ENCODE measurements at places on chromosomes 11 and 22. TPM values are rescaled to one million over a fixed set of nuclear protein-coding genes. Genes with fewer than 3 reads are reported as not detected.
A peak's percentile ranks its signal among the peaks of the same experiment; 100 is the strongest.

Gene DNAJB7
- not detected for total RNA-seq

Gene JAM3
- total RNA-seq: 6.3 TPM

Gene SLC3A2
- total RNA-seq: 219 TPM

Gene SPI1
- total RNA-seq: 4.4 TPM

DNA sequence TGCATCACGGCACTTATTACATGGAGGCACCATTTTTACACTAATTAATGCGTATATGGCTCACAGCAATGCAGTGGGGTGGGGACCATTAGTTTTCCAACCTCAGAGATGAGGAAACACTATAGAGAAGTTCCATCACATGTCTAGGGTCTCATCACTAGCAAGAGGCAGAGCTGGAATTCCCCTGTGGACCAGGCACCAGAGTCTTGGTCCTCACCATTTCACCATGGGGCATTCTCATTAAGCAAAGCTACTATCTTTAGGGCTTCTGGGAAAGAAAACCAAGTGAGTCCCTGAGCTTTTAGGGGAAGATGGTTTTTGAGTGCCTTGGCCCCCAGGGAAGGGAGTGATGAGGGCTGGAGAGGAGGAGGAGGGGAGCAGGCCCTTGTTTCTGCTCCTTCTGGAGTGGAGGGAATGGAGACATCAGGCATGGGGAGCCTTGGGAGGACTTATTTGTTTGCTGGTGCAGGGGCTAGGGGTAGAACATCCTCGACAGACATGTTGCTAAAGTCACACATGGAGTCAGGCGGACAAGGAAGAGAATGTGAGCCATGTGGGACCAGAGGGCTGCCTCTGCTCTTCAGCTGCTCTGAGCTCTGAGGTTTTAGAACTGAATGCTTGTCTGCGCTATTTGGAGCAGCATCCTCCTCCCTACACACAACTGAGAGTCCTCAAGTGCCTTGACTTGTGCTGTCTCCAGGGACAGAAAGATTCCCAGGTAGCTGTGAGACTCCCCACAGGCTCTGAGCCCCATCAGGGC is 40.3 kb upstream of the ZBED5 start:
- DNase-seq: no peak
- no peaks in the 10 kb centered on the region for H3K36me3 ChIP-seq
- H3K4me1 ChIP-seq: peaks cover 69% of the 10 kb centered on the region
- peak overlapping the region; percentile 96 for H3K27ac ChIP-seq

GRCh38 chr11:26158251-26158650 is 173.7 kb upstream of the ANO3 start:
- no peak overlapping the region for H3K27ac ChIP-seq
- H3K36me3 ChIP-seq: no peaks in the 10 kb centered on the region
- no peaks in the 10 kb centered on the region for H3K4me1 ChIP-seq
- H3K4me3 ChIP-seq: no peak overlapping the region
- H3K27me3 ChIP-seq: no peaks in the 10 kb centered on the region

DNA sequence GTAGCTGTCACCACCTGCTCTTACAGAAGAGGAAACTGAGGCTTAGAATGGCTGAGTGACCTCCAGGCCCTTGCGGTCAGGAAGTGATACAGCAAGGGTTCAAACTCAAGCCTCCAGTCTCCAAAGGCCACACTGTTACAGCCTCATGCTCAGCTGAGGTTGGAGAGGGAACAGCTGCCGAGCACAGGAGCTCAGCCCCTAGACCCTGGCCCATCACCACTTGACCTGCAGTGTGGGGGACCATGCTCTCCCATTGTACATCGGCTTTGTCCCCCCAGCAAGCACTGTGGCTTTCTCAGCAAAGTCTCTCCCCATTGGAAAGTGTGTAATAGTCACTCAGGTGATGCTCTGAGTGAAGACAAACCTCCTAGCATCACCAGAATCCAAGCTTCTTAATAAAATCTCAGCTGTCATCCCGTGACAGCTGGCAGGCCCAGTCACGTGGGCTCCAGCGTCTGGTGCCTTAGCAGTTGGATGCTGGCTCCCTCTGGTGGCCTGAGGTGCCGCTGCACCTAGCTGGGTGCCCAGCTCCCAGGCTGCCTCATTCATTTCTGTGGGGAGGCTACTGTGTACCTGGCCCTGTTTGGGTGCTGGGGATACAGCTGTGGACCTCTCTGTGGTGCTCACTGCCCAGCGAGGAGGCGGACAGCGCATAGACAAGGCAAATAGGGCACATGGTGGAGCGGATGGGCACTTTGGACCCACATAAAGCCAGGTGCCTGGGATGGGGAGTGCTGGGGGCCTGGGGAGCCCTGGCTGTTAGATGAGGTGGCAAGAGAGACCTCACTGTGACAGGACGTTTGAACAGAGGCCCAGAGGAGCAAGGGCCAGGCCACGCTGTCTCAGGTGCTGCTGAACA is 19.1 kb upstream of the MYRF start:
- no peaks in the 10 kb centered on the region for H3K27me3 ChIP-seq
- H3K36me3 ChIP-seq: no peaks in the 10 kb centered on the region
- peaks cover 16% of the 10 kb centered on the region for H3K4me1 ChIP-seq
- no peak overlapping the region for H3K4me3 ChIP-seq
- H3K27ac ChIP-seq: peak overlapping the region; percentile 89

DNA sequence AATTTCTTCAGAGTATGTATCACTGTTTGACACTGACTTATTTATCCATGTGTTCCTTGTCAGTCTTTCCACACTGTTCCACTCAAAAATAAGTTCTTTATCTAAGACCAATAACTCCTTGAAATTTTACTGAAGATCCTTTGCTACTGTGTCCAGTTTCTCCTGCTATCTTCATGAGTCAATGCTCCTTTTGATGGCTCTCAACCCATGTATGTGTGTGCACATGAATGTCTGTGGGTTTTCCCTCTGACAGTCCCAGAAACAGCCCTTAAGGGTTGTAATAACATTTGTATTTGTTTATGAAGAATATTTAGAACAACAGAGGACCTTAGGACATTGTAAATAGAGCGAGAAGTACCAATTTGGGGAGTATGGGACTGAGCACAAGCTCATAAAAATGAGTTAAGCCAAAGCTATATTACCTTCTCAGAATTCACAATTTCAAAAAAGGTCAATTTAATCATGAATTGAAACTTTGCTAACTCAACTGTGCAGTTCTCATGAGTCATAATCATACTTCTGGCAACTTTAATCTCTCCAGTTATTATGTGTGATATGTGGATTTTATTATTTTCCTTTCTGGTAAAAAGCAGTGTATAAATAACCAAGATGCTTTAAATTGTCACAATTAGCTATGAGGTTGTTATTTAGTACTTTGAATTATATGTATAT is 533.6 kb downstream of the CNTN5 start:
- H3K4me1 ChIP-seq: no peaks in the 10 kb centered on the region
- H3K27me3 ChIP-seq: no peaks in the 10 kb centered on the region
- DNase-seq: no peak
- H3K36me3 ChIP-seq: no peaks in the 10 kb centered on the region
- no peak overlapping the region for H3K27ac ChIP-seq

GRCh38 chr22:19803736-19804267 is 43.2 kb downstream of the TBX1 start:
- H3K36me3 ChIP-seq: no peaks in the 10 kb centered on the region
- no peak overlapping the region for H3K27ac ChIP-seq
- DNase-seq: no peak
- H3K4me1 ChIP-seq: peaks cover 15% of the 10 kb centered on the region
- no peak overlapping the region for H3K4me3 ChIP-seq

- H3K27ac ChIP-seq: no peak overlapping the region
- no peaks in the 10 kb centered on the region for H3K27me3 ChIP-seq
- no peak overlapping the region for H3K4me3 ChIP-seq
- H3K4me1 ChIP-seq: no peaks in the 10 kb centered on the region
- H3K36me3 ChIP-seq: no peaks in the 10 kb centered on the region
Measured at GRCh38 chr22:49418341-49418894, 409.3 kb downstream of the BRD1 start.

GRCh38 chr22:45226503-45227186 is 14.0 kb downstream of the KIAA0930 start:
- DNase-seq: peak; percentile 20
- H3K27me3 ChIP-seq: no peaks in the 10 kb centered on the region
- H3K27ac ChIP-seq: no peak overlapping the region
- H3K4me1 ChIP-seq: no peaks in the 10 kb centered on the region
- no peak overlapping the region for H3K4me3 ChIP-seq

DNA sequence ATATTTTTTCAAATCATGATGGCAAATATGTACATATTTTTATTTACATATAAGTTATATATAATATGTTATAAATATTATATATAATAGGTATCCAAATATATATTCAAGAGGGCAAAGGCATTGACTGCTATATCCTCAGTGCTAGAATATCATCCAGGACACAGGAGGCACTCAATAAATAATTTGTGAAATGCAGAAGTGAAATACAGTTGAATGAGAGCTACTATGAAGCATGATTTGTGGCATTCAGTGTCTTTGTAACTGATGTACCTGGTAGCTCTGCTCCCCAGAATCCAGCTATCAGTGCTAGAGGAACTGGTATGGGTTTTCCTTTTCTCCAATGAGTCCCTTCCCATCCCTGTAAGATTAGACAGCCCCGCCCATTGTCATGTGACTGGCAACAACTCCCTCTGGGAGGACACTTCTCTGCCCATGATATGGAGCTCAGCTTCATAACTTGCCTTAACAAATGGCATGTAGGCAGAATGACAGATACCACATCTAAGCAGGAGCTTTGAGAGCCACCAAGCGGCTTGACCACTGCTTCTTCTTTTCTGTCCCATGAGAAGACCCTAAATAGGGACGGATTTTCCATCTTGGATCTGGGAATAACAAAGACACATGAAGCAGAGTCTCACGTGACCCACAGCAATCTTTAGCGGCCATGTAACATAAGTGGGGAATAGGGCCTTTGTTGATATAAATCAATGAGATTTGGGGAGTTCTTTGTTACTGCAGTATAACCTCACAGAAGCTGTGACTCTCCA is 10.2 kb upstream of the CD82 start:
- peaks cover 5% of the 10 kb centered on the region for H3K4me1 ChIP-seq
- DNase-seq: no peak
- H3K36me3 ChIP-seq: no peaks in the 10 kb centered on the region
- H3K4me3 ChIP-seq: no peak overlapping the region
- no peaks in the 10 kb centered on the region for H3K27me3 ChIP-seq

DNA sequence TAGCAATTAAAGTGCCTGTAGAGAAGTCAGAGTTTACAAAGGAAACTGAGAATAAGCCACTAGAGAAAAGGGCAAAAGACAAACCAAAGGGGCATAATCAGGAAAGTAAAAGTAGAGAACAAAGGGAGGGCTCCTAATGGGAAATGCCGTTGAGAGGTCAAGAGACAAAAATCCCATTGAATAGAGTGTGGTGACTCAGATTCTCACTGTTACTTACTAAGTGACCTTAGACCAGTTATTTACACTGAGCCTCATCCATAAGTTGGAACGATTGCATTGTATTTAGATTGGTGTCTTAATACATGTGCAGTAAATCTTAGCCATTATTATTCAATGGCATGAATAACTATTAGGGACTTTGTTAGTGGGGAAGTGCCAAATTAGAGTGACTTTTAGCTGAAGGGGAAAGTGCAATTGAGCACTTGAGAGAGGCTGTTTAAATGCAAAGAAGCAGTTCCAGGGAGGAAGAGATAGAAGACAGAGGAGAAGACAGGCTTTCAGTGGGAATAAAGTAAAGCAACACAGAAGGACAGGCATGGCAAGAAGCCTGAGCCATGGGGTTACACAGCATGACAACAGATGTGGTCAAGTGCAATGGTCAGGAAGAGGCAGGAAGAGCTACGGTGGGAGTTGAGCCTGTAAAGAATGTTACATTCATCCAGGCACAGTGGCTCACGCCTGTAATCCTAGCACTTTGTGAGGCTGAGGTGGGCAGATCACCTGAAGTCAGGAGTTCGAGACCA is 82.6 kb downstream of the UBASH3B start:
- H3K27me3 ChIP-seq: no peaks in the 10 kb centered on the region
- H3K4me3 ChIP-seq: no peak overlapping the region
- H3K27ac ChIP-seq: no peak overlapping the region
- H3K4me1 ChIP-seq: no peaks in the 10 kb centered on the region
- no peak for DNase-seq
- H3K36me3 ChIP-seq: no peaks in the 10 kb centered on the region

- H3K27me3 ChIP-seq: no peaks in the 10 kb centered on the region
- no peak overlapping the region for H3K27ac ChIP-seq
- no peaks in the 10 kb centered on the region for H3K36me3 ChIP-seq
- no peaks in the 10 kb centered on the region for H3K4me1 ChIP-seq
- DNase-seq: no peak
- no peak overlapping the region for H3K4me3 ChIP-seq
Measured at GRCh38 chr11:134573857-134574256, 161.8 kb upstream of the B3GAT1 start.

DNA sequence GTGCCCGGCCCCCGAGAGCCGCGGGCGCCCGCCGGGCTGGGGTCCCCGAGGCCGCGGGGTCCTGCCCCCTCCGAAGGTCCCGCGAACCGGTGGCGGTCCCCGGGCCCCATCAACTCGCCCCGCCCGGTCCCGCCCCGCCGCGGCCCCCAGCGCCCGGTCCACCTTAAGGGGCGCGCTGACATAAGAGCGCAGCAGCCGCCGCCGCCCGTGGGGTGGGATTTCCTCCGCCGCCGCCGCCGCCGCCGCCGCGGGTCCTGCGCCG is at the start of gene ZDHHC8:
ZDHHC8 (plus strand) TSS at position 208 of the 262 bp plus-strand sequence. CDS start 144 bp downstream, outside the sequence.
- no peaks in the 10 kb centered on the region for H3K36me3 ChIP-seq
- H3K27me3 ChIP-seq: no peaks in the 10 kb centered on the region
- H3K4me1 ChIP-seq: peaks cover 28% of the 10 kb centered on the region
- H3K4me3 ChIP-seq: peak within 1 kb of the TSS; percentile 98

GRCh38 chr11:35261197-35261596 is 122.2 kb downstream of the CD44 start:
- no peaks in the 10 kb centered on the region for H3K36me3 ChIP-seq
- DNase-seq: no peak
- no peak overlapping the region for H3K27ac ChIP-seq
- no peaks in the 10 kb centered on the region for H3K27me3 ChIP-seq
- H3K4me1 ChIP-seq: no peaks in the 10 kb centered on the region

- DNase-seq: no peak
- H3K27me3 ChIP-seq: no peaks in the 10 kb centered on the region
- no peak overlapping the region for H3K4me3 ChIP-seq
Measured at GRCh38 chr11:117706322-117706814, 90.6 kb downstream of the DSCAML1 start.

- H3K27me3 ChIP-seq: no peaks in the 10 kb centered on the region
- H3K27ac ChIP-seq: peak overlapping the region; percentile 59
- H3K4me3 ChIP-seq: no peak overlapping the region
- no peaks in the 10 kb centered on the region for H3K36me3 ChIP-seq
Measured at GRCh38 chr11:83025267-83025704, 46.4 kb downstream of the RAB30 start.

GRCh38 chr11:73249853-73250783 is 22.0 kb upstream of the P2RY6 start:
- H3K27ac ChIP-seq: peak overlapping the region; percentile 19
- no peaks in the 10 kb centered on the region for H3K36me3 ChIP-seq
- no peaks in the 10 kb centered on the region for H3K4me1 ChIP-seq
- no peak overlapping the region for H3K4me3 ChIP-seq
- no peaks in the 10 kb centered on the region for H3K27me3 ChIP-seq

GRCh38 chr11:114237321-114238280 is 58.6 kb upstream of the NNMT start:
- peak overlapping the region; percentile 99 for H3K27ac ChIP-seq
- DNase-seq: no peak
- H3K4me3 ChIP-seq: no peak overlapping the region
- no peaks in the 10 kb centered on the region for H3K27me3 ChIP-seq
- H3K36me3 ChIP-seq: peaks cover 27% of the 10 kb centered on the region

- peak overlapping the region; percentile 74 for H3K27ac ChIP-seq
- H3K4me3 ChIP-seq: no peak overlapping the region
- peaks cover 4% of the 10 kb centered on the region for H3K36me3 ChIP-seq
Measured at GRCh38 chr22:38788021-38788816, 5.7 kb downstream of the DNAL4 start.

GRCh38 chr11:7592711-7593110 is 78.9 kb downstream of the PPFIBP2 start:
- no peaks in the 10 kb centered on the region for H3K27me3 ChIP-seq
- peak; percentile 87 for DNase-seq
- no peak overlapping the region for H3K4me3 ChIP-seq

GRCh38 chr11:28245131-28245530 is 136.9 kb downstream of the METTL15 start:
- H3K27me3 ChIP-seq: no peaks in the 10 kb centered on the region
- H3K27ac ChIP-seq: no peak overlapping the region
- DNase-seq: no peak
